ENCODE measurements at places on chromosomes 6 and 20. TPM values are rescaled to one million over a fixed set of nuclear protein-coding genes. Genes with fewer than 3 reads are reported as not detected.

The TGM3 gene
- total RNA-seq: 0.40 TPM

DNA sequence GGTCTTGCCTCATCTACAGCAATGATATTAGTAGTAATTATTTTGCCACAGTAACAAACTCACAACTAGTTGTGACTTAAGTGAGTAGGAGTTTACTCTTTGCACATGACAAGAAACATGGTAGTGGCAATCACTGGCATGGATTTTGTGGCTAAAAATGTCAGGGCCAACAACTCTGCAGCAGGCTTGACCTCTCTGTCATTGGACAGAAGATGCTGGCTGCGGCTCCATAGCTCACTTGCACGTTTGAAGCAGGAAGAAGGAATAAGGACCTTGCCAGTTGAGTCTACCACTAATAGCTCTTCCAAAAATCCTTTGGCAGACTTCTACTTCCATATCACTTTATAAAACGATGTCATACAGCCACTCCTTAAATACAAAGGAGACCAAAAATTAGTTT is 117.3 kb downstream of the ADGRG6 start:
- DNase-seq: no peak

- DNase-seq: no peak
Observed at GRCh38 chr6:149493761-149494320, 9.0 kb upstream of the ZC3H12D start.

DNA sequence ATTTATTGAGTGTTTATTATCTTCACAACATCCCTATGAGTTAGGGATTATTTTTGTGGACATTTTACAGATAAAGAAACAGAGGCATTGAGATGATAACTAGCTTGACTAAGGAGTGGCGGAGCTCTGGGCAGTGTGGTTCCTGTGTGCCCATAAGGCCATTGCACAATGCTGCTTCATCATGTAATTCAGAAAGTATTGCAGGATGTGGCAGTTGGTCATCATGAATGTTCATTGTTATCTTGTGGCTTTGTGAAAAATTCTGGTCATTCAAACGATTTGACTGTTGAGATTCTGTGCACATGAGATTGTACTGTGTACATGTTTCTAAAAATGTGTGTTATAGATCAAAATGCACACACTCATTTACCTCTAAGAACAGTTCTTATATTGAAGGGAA is 150.8 kb downstream of the ESR1 start:
- DNase-seq: no peak

GRCh38 chr6:167572106-167572505 is 247.2 kb downstream of the TTLL2 start:
- DNase-seq: no peak

GRCh38 chr6:42007286-42008137 is 42.8 kb upstream of the TAF8 start:
- no peak for DNase-seq

The OR12D1 gene
- total RNA-seq: not detected

GRCh38 chr6:43278524-43279078 is 19.5 kb upstream of the SLC22A7 start:
- no peak for DNase-seq

The ADGB gene
- not detected for total RNA-seq

The TSPYL4 gene
- total RNA-seq: 5.8 TPM

- no peak for DNase-seq
Observed at GRCh38 chr6:4169028-4169789, 33.8 kb upstream of the ECI2 start.

GRCh38 chr6:106275692-106276091 is 49.9 kb downstream of the ATG5 start:
- no peak for DNase-seq

GRCh38 chr6:163314791-163315470 is 99.6 kb upstream of the QKI start:
- DNase-seq: no peak

Data from Peyer's patch (tissue), 4 donors.